Activated CD4-positive, alpha-beta T cell treated with anti-CD3 and anti-CD28 coated beads, Interleukin-2, amount 10 ng/mL, durations not matched to agents 24 days and 14 days (primary cell): ENCODE measurements at places on chromosomes 12 and 14.

GRCh38 chr14:37172936-37173614 is 669 bp upstream of the SLC25A21 start:
- peaks cover 20% of the 10 kb centered on the region for H3K27me3 ChIP-seq
- no peak overlapping the region for H3K4me3 ChIP-seq
- H3K36me3 ChIP-seq, result no peaks in the 10 kb centered on the region
- no peaks in the 10 kb centered on the region for H3K4me1 ChIP-seq

GRCh38 chr12:64781280-64782190 is 22.3 kb upstream of the GNS start:
- H3K4me3 ChIP-seq, result peak overlapping the region; percentile 82
- H3K27ac ChIP-seq, result peak overlapping the region; percentile 35
- H3K27me3 ChIP-seq, result peaks cover 70% of the 10 kb centered on the region
- H3K36me3 ChIP-seq, result peaks cover 3% of the 10 kb centered on the region
- peaks cover 10% of the 10 kb centered on the region for H3K4me1 ChIP-seq

GRCh38 chr14:74976264-74977113 is 21.1 kb upstream of the PGF start:
- H3K27ac ChIP-seq, result no peak overlapping the region
- no peaks in the 10 kb centered on the region for H3K27me3 ChIP-seq

- no peak overlapping the region for H3K4me3 ChIP-seq
- no peaks in the 10 kb centered on the region for H3K27me3 ChIP-seq
- peaks cover 40% of the 10 kb centered on the region for H3K4me1 ChIP-seq
- H3K36me3 ChIP-seq, result peaks cover 10% of the 10 kb centered on the region
- DNase-seq, result no peak
These were observed 19.8 kb downstream of the VASH1 start for GRCh38 chr14:76780875-76781647.

GRCh38 chr12:121582583-121583333 is 1.9 kb upstream of the KDM2B start:
- peak overlapping the region; percentile 77 for H3K4me3 ChIP-seq
- H3K4me1 ChIP-seq, result peaks cover 43% of the 10 kb centered on the region
- peak; percentile 59 for DNase-seq
- no peak overlapping the region for H3K27ac ChIP-seq
- H3K36me3 ChIP-seq, result peaks cover 3% of the 10 kb centered on the region

- no peaks in the 10 kb centered on the region for H3K36me3 ChIP-seq
- H3K27me3 ChIP-seq, result no peaks in the 10 kb centered on the region
- H3K4me1 ChIP-seq, result no peaks in the 10 kb centered on the region
- no peak overlapping the region for H3K4me3 ChIP-seq
These were observed 363.8 kb upstream of the TMEM132C start for GRCh38 chr12:127903146-127903545.

DNA sequence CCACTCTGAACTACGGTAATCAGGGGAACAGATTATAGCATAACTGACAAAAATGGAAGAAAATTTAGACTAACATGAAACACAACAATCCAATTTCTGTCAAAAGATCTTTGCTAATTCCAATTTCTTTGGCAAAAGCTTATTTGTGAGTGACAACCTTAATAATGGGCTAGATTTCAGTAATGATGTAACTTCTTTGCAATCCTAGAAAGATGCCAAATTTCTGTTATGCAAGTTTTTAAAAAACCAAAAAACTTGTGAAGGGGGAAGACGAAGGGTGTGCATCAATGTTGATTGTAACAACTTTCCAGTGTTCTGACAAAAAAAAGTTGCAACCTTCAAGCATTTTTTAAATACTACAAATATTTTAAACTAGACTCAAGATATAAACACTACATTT is 59.9 kb downstream of the DICER1 start:
- no peaks in the 10 kb centered on the region for H3K27me3 ChIP-seq
- no peak overlapping the region for H3K4me3 ChIP-seq

DNA sequence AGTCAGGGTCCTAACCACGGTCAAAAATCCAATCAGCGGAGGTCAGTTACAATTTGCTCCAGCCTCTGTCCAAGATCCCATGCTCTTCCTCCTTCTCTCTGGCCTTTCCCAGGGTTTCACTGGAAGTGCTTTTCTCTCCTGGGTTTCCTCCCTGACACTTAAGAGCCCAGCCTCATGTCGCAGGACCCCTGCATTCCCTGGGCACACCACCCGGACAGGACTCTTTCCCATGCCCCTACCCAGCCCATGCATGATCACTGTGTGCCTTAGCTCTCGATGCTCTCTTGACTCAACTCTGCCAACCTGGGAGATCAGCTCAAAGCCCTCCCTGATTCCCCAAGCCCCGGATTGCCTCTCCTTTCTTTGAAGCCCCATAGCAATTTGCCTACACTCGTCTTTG is 15.5 kb upstream of the TAC3 start:
- peaks cover 25% of the 10 kb centered on the region for H3K4me1 ChIP-seq

DNA sequence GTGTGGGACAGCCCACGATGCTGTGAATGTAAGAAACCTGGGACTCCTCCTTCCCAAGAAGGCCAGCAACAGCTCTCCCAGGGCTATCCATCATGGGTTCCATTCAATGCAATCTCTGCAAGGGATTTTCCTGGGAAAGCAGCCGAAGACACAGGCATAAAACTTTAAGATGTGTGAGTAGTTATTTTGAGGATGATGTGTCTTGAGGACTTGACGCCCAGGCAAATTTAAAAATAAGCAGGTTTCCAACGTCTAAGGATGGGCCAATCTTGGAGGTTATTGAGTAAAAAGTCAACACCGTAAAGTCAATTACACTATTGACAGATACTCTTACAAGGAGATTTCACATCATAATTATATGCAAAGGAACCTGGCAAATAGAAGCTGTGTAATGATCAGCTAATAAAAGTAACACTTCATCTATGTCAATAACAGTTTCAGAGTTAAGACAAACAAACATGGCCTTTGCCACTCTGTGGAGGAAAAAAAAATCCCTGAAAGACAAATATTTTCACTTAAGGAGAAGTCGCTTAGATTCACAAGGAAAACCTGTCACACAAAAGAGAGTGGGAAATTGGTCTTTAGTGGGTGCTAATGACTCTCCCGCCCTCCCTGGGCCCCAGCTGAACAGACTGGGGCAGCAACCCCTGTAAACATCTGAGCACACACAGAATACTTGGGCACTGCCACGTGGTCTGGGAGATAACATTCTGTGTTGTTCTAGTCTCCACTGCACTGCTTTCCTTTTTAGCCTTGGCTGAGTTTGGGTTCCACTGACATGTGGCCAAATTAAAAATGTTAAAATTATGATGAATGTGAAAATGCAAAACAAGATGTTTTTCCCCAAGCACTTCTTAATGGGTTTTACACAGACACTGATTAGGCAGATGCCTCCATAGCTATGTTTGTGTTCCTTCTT is 240.9 kb downstream of the FOXN3 start:
- peaks cover 5% of the 10 kb centered on the region for H3K4me1 ChIP-seq
- no peak overlapping the region for H3K27ac ChIP-seq
- H3K36me3 ChIP-seq, result peaks cover 15% of the 10 kb centered on the region
- DNase-seq, result no peak

- peaks cover 12% of the 10 kb centered on the region for H3K4me1 ChIP-seq
- H3K27me3 ChIP-seq, result no peaks in the 10 kb centered on the region
- no peak for DNase-seq
- no peak overlapping the region for H3K27ac ChIP-seq
- no peak overlapping the region for H3K4me3 ChIP-seq
- H3K36me3 ChIP-seq, result peaks cover 32% of the 10 kb centered on the region
These were observed 115.3 kb downstream of the PTGER2 start for GRCh38 chr14:52429451-52429850.

GRCh38 chr14:22713631-22713950 is 52.9 kb upstream of the OXA1L start:
- peaks cover 14% of the 10 kb centered on the region for H3K4me1 ChIP-seq
- H3K36me3 ChIP-seq, result no peaks in the 10 kb centered on the region
- no peak for DNase-seq
- peak overlapping the region; percentile 89 for H3K27ac ChIP-seq
- H3K4me3 ChIP-seq, result peak overlapping the region; percentile 88
- peaks cover 19% of the 10 kb centered on the region for H3K27me3 ChIP-seq
